Gastroesophageal sphincter (tissue), 4 donors: ENCODE measurements at places on chromosomes 16 and 17.

DNA sequence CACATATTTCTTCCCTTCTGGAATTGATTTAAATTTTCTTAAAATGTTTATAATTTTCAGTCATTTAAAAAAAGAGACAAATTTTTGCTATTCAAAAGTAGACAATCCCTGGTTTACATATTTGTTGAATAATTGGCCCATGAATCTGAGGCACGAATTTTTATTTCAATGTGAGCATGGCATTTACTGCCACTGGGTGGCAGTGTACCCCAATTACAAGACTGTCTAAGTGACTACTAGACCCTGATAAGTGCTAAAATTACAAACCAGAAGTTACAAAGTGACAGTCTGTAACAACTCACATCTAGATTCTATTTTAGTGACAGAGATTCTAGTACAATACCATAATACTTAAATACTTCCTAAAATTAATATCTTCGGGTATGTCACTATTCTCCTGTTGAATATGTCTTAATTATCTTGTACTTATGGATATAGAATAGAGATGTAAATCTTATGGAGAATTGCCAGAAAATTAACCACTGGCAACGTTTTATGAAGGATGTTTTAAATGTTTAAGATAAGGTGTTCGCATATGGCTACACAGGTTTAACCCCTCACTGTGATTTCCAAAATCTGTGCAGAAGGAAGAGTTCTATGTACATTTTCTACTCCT, 235.8 kb downstream of the MAP2K4 start:
- ATAC-seq: no peak

DNA sequence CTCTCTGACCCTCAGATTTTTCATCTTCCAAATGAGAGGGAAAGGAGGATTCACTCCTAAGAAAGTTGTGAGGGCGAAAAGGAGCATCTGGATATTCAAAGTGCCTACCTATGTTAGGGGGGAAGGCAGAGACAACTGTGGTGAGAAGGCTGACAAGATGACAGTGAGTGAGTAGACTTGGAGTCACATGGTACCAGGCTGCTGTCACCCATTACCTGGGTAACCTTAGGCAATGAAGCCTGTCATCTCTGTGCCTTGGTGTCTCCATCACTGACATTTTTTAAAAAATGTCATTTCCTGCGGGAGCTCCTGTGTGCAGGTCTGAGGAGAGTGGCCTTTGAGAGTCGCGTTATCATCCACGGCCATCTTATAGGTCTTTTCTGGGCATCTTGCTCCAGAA, 124.0 kb downstream of the MAF start:
- no peak for ATAC-seq

DNA sequence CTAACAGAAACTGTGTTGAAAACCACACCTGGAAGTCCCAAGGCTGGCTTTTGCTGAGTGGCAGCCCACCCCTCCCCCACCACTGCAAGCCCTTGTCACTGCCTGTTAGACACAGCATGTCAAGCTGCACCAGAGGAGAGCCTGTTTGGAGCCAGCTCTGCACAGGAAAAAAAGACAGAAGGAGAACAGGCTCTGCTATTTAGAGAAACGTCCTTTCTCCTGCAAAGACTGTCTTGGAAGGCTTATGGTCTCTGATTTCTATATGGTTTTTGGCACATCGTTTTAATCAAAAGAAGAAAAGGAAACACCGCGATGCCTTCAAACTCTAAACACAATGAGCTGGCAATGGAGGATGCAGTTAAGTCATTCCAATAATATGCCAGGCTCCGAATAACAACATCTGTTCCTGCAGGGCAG, 275.5 kb downstream of the MAP2K4 start:
- no peak for ATAC-seq

- no peak for ATAC-seq
Observed at GRCh38 chr17:48444516-48445247, 14.7 kb upstream of the SKAP1 start.

DNA sequence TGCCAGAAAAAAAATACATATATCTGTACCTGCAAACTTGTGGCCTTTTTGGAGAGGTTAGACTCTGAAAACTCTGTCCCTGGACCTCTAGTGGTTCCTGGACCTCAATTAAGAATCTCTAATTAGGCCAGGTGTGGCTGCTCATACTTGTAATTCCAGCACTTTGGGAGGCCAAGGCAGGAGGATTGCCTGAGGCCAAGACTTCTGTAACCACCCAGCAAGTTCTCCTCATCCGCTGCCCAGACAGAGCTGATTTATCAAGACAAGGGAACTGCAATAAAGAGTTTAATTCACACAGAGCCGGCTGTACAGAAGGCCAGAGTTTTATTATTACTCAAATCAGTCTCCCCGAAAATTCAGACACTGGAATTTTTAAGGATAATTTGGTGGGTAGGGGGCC, 4.2 kb downstream of the ASPA start:
- ATAC-seq: no peak

- ATAC-seq: no peak
Observed at GRCh38 chr16:4384509-4384942, 12.9 kb downstream of the VASN start.

DNA sequence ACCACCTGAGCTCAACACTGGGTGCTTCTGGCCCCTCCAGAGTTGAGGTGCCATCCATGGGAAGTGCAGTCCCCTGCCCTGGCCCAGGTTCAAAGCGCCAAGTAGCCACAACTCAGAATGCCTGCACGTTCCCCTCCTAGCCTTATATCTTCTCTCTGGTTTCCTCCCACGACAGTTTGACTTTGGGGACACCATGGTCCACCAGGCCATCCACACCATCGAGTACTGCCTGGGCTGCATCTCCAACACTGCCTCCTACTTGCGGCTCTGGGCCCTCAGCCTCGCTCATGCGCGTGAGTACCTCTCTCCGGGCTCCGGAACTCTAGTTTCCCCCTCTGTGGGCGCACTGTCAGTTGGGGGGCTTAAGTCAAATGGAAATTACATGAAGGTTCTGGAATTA, 22.4 kb upstream of the NAGLU start:
- ATAC-seq: no peak

GRCh38 chr16:31869511-31870201, 4.0 kb upstream of the ZNF267 start:
- peak; percentile 42 for ATAC-seq

DNA sequence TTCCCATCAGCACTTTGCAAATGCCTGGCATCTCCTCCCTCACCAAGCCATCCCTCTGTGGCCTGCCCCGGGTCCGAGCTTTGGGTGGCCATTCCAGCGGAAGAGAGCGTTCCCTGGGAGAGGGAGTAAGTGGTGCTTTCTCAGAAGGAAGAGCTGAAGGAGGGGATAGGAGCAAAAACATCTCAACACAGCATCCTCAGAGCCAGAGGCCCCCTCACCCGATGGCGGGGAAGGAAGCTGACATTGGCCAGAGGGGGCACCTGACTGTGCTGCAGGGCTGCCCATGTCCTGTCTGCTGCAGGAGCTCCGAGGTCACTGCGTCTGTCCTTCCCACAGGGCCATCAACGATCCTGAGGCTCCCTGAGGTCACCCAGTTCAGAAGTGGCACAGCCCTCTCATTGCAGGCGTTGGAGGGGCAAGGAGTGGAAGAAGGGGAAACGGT, 427 bp upstream of the TLCD3B start:
- ATAC-seq: no peak

DNA sequence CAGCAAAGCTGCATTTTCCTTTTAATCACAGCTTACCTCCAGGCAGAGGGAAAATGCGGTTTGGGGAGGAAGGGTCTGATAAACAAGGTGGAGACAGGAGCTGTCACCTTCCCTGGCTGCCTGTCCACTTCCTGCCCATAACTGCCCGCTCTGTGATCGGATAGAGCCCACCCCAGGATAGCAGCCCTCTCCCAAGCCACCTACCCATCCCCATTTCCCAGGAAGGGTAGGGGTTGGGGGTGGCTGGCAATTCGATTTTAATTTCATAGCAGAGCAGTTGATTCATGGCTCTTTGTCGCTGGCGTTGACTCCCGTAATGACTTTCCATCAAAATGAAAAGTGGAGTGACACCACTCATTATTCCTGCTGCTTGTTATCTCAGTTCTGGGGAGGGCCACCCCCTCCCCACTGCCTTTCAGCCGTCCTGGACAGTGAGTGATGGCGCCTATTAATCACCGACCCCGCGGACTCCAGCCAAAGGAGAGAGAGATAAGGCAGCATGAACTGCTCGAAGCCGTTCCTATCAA, 11.2 kb downstream of the CDK5RAP3 start:
- ATAC-seq: no peak

DNA sequence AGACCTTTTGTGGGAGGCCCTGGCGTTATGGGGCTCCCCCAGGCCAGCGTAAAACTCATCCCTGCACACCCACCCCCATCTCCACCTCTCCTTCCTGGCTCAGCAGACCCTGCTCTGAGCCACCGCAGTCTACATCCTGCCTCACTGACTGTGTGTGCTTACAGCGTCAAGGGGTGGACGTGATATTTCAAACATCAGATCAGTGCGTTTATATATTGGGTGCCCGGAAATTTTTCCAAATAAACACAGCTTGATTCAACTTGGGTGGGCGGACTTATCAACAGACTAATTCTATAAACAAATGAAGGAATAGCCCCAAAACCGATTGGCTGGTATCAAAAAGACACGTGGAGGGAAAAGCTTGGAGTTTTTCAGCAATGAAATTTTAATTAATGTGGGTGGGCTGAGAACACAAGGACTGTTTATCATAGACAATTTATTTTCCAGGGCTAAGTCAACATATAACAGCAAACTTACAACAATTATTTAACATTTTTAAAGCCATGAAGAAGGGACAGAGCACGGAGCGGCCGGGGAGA, at the start of gene FOXL1:
TSS of gene FOXL1 (plus strand) at position 489 of the 539 bp plus-strand sequence. CDS start 175 bp downstream, outside the sequence.
- ATAC-seq: no peak

- ATAC-seq: no peak
Observed at GRCh38 chr17:77194179-77194578, 53.4 kb downstream of the SEC14L1 start.

GRCh38 chr17:41937970-41938954, 7.8 kb downstream of the ODAD4 start:
- ATAC-seq: no peak

DNA sequence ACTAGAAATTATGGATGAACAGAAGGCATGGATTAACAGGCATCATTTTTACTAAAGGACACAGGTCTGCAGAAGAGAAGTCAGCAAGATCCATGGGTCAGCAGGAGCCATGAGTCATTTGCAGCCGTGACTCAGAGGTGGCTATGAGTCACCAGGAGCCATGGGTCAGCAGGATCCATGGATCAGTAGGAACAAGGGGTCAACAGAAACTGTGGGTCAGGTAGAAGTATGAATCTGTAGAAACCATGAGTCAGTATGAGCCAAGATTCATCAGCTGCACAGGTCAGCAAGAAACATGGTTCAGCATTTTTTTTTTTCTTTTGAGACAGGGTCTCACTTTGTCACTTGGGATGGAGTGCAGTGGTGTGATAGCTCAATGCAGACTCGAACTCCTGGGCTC, 58.2 kb upstream of the HS3ST4 start:
- no peak for ATAC-seq

GRCh38 chr17:79633993-79634813, 23.4 kb upstream of the RBFOX3 start:
- no peak for ATAC-seq

DNA sequence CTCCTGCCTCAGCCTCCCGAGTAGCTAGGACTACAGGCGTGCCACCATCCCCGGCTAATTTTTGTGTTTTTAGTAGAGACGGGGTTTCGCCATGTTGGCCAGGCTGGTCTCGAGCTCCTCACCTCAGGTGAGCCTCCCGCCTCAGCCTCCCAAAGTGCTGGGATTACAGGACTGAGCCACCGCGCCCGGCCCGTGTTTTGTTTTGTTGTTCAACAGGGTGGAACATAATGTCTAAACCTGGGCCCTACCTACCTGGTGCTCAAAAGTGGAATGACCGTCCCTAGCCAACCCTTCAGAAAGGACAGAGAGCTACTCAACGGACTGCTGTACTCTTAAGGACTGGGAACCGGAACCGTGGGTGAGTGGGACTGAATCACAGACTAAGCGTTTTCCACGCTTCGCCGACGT, 772 bp upstream of the KIF22 start:
- no peak for ATAC-seq

GRCh38 chr17:32822996-32823395, 53.9 kb downstream of the MYO1D start:
- no peak for ATAC-seq

DNA sequence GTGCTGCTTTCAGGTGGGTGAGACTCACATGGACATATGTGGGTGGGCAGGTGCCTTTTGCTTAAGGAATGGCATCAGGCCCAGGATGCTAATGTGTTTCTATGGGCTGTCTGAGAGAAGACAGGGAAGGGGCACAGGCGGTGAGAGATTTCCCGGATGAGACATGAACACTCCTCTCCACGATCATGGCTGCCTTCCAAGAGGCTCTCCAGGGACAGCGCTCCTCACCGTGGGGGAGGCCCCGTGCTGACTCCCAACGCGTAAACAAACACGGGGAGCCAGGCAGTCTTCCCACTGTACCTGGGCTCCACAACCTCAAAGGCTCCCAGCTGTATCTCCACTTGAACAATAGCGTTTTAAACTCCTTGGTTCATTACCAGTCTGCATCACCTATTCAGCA, 42.8 kb downstream of the CDK5R1 start:
- ATAC-seq: no peak

- no peak for ATAC-seq
Observed at GRCh38 chr17:55462711-55463110, 41.1 kb upstream of the MMD start.

DNA sequence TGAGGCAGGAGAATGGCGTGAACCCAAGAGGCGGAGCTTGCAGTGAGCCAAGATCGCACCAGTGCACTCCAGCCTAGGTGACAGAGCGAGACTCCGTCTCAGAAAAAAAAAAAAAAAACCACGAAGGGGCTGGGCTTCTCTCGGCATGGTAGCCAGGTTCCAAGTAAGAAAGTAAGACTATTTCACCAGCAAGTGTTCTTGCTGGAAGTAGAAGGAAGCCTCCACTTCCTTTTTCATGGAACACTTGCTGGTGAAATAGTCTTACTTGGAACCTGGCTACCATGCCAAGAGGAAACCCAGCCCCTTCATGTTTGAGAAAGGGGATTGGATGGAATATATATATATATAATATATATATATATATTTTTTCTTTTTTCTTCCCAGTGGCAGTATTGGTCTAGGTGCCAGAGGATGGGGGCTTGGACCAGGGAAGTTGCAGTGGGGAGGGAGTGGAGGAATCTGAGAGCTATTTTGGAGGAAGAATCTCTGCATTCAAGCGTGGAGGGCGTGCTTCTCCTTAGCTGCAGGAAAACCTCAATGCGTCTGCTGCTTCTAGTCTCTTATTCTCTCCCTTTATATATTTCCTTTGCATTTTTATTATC, 7.2 kb upstream of the N4BP1 start:
- no peak for ATAC-seq

GRCh38 chr16:85648805-85649204, 35.7 kb downstream of the GSE1 start:
- no peak for ATAC-seq

GRCh38 chr16:49078104-49078503, 203.5 kb downstream of the CBLN1 start:
- no peak for ATAC-seq
